Activated CD8-positive, alpha-beta T cell treated with anti-CD3 and anti-CD28 coated beads, Interleukin-2, amount 10 ng/mL, durations not matched to agents 7 days and 5 days (primary cell): ENCODE measurements at places on chromosomes 7 and 10. TPM values are rescaled to one million over a fixed set of nuclear protein-coding genes. Genes with fewer than 3 reads are reported as not detected.

- DNase-seq, result peak; percentile 32
- peak overlapping the region; percentile 73 for H3K27ac ChIP-seq
- no peaks in the 10 kb centered on the region for H3K27me3 ChIP-seq
- H3K4me3 ChIP-seq, result no peak overlapping the region
- H3K4me1 ChIP-seq, result peaks cover 54% of the 10 kb centered on the region
These were observed 5.2 kb downstream of the FAM133B start for GRCh38 chr7:92584953-92585352.

- no peaks in the 10 kb centered on the region for H3K36me3 ChIP-seq
- no peaks in the 10 kb centered on the region for H3K4me1 ChIP-seq
- H3K27me3 ChIP-seq, result no peaks in the 10 kb centered on the region
- DNase-seq, result no peak
These were observed 54.3 kb downstream of the INSYN2A start for GRCh38 chr10:127142136-127142535.

- H3K4me3 ChIP-seq, result no peak overlapping the region
- DNase-seq, result no peak
- peaks cover 32% of the 10 kb centered on the region for H3K36me3 ChIP-seq
These were observed 70.6 kb downstream of the MLLT10 start for GRCh38 chr10:21604651-21605050.

The PFKP gene
- total RNA-seq, result 233 TPM

DNA sequence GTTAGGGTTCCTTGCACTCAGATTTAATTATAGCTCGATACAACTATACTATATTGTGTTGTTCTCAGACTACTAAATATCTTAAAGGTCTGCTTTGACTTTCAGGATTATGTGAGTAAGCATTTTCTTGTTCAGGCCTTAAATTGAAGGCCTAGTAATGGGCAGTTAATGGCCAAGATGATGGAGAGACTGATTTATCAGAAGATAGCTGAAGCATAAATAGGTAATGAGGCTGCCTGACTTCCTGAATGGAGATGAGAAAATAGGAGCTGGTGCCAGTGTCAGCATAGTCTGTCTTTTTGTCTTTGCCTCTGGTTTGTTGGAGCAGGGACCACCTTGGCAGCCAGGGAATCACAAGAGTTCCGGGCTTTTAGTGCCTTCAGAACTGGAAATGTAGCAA, 32.2 kb downstream of the ADAM22 start:
- no peak for DNase-seq
- H3K4me3 ChIP-seq, result no peak overlapping the region
- H3K36me3 ChIP-seq, result no peaks in the 10 kb centered on the region
- no peaks in the 10 kb centered on the region for H3K27me3 ChIP-seq
- H3K4me1 ChIP-seq, result no peaks in the 10 kb centered on the region

DNA sequence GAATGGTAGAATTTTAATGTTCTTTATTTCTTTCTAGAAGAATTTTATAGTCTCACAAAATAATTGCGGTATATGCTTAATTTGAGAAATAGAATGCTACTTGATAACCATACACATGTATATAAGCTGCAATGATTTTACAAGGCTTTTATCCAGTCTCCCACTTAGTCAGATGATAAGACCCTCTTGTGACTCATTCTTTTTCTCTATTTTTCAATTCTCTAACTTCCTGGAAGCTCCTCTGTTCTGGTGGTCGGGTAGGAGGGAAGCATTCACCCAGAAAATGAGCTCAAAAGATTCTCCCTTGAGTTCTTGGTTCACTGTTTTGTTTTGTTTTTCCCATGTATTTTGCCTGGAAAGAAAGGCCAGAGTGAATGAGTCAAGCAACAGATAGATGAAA, 546.6 kb downstream of the INHBA start:
- H3K27ac ChIP-seq, result no peak overlapping the region
- no peaks in the 10 kb centered on the region for H3K36me3 ChIP-seq
- H3K27me3 ChIP-seq, result no peaks in the 10 kb centered on the region
- H3K4me1 ChIP-seq, result no peaks in the 10 kb centered on the region

DNA sequence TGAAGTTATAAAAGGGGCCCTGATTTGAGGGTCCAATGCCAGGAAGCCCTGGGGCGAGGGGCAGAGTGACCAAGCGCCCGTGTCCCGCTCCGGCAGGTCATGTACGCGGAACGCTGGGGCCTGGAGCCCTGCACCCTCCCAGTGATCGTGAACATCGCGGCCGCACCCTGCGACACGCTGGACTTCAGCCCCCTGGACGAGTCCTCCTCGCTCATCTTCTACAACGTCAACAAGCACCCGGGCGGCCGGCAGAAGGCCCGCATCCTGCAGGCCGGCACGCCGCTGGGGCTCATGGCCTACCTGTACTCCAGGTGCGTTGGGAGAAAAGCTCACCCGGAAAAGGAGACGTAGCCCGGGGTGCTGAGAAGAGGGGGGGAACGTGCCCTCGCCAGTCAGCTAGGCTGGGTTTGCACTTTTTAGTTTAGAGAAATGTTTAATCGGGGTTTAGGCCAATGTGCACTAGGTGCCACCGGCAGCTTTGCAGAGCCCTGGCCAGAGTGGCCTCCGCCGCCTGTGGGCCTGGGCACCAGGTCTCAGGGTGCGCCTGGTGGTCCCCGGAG, 22.9 kb upstream of the UTF1 start:
- H3K36me3 ChIP-seq, result no peaks in the 10 kb centered on the region
- DNase-seq, result no peak

- no peak for DNase-seq
- no peaks in the 10 kb centered on the region for H3K4me1 ChIP-seq
- peaks cover 5% of the 10 kb centered on the region for H3K27me3 ChIP-seq
- no peak overlapping the region for H3K4me3 ChIP-seq
- H3K36me3 ChIP-seq, result no peaks in the 10 kb centered on the region
These were observed 67.7 kb upstream of the TMEM72 start for GRCh38 chr10:44843484-44843883.

GRCh38 chr7:3893151-3893788, 592.2 kb downstream of the SDK1 start:
- H3K36me3 ChIP-seq, result no peaks in the 10 kb centered on the region
- no peak for DNase-seq
- H3K4me1 ChIP-seq, result no peaks in the 10 kb centered on the region
- no peak overlapping the region for H3K27ac ChIP-seq

DNA sequence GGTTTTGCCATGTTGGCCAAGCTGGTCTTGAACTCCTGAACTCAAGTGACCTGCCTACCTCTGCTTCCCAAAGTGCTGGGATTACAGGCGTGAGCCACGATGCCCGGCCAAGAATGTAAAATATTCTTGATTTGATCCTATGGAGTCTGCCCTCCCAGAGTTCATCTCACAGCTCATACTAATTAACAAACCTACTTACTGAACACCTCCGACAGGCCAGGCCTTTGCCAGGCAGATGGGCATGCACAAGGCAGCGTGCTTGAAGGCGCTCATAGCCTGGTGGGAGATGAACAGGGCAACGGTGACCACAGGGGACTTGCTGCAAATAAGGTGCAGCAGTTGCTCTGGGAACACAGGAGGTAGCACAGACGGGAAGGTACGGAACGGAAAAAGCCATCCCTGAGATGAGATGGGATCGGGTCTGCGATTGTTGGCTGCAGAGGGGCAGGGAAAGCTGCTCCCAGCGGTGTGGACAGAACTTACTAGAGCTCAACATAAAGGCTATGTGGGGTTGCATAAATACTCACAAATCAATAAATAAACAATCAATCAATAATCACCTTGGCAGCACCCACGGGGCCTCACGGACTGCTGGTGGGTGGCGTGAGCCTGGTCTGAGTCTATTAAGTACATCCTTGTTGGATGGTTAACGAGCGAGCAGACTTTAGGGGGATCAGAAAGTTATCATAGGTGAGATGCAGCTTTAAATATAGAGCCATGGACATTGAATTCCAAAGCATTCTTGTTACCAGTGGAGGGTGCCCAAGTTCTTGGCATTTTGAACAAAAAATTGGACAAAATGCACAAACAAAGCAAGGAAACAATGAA, 4.7 kb downstream of the ACBD7 start:
- peaks cover 3% of the 10 kb centered on the region for H3K4me1 ChIP-seq
- H3K4me3 ChIP-seq, result peak overlapping the region; percentile 15
- no peak for DNase-seq
- peaks cover 2% of the 10 kb centered on the region for H3K27me3 ChIP-seq

The SDK1 gene
- 0.03 TPM for total RNA-seq

GRCh38 chr7:87398446-87398845, 53.0 kb downstream of the CROT start:
- no peak overlapping the region for H3K27ac ChIP-seq
- H3K4me3 ChIP-seq, result no peak overlapping the region
- DNase-seq, result no peak
- no peaks in the 10 kb centered on the region for H3K4me1 ChIP-seq
- H3K36me3 ChIP-seq, result peaks cover 17% of the 10 kb centered on the region

DNA sequence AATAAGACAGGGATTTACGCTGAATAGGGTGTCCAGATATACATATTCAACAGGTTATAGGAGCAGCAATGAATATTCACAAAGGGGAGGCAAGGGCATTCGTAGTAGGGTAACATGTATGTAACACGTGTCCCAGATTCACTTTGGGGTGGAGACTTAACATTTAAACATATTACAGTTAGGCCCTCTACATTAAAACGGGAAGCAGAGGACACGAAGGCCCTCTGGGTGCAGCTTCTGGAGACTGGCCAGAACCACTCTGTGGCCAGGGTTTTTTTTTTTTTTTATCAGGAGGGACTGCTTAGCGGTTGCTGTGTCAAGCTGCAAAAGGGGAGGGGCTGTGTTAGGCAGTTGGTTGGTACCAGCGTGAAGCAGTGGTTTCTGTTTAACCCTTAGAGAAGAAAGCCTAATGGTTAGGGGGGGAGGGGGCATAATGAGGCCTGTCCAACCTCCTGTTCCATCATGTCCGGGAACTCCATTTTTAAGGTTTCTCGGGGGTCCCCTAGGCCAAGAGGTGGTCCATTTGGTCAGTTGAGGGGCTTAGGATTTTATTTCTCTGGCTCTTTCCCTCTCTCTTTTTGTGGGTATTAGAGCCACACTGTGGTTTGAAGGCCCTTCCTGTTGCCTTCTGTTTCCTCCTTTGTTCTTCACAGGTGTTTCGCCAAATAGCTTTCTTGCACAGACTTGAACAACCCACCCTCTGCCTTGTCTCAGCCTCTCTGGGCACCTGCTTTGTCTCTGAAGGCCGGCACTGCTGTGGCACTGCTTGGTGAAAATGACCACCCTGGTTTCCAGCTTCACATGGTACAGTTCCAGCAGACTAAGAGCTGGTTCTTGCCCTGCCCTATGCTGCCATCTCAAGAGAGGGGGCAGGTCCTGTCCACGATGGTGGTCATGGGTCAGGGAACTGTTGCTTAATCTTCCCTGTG, 26.4 kb downstream of the PRF1 start:
- DNase-seq, result peak; percentile 70
- H3K36me3 ChIP-seq, result no peaks in the 10 kb centered on the region
- peak overlapping the region; percentile 78 for H3K27ac ChIP-seq
- no peaks in the 10 kb centered on the region for H3K27me3 ChIP-seq
- H3K4me3 ChIP-seq, result peak overlapping the region; percentile 39

- H3K4me3 ChIP-seq, result no peak overlapping the region
- no peaks in the 10 kb centered on the region for H3K36me3 ChIP-seq
- no peaks in the 10 kb centered on the region for H3K27me3 ChIP-seq
- no peak for DNase-seq
- H3K27ac ChIP-seq, result no peak overlapping the region
- no peaks in the 10 kb centered on the region for H3K4me1 ChIP-seq
These were observed 447.4 kb downstream of the GRM8 start for GRCh38 chr7:126805351-126805750.

DNA sequence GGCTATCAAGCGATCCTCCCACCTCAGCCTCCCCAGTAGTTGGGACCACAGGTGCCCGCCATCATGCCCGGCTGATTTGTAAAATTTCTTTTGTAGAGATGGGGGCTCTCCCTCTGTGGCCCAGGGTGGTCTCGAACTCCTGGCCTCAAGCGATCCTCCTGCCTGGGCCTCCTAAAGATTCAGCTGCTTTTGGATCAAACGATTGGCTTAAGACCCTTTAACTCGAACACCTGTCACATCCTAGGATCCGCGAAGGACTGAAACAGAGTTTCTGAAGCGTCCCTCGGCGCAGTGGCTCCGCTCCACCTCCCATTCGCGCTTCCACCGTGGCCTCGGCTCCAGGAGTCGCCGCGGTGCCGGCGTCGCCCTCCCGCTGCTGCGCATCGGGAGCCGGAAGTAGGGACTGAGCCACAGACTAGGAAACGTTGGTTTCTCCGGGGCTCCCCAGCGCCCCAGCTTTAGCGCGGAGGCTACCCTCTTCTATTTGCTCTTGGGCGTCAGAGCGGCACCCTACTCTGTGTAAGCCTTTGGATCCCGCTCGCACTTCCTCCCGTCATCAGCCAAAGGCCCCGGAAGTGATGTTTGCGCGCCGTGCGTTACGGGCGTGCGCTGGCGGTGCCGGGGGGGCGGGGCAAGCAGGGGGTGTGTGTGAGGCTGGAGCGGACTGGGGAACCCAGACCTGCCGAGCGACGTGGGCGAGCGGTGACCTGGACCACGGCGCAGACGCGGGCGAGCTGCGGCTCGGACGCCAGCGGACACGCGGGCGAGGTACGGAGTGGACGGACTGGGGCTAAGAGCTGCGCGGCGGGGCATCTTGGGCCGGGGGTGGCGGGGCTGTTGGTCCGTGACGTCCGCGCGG, 53.0 kb downstream of the KCTD7 start:
- peak overlapping the region; percentile 89 for H3K4me3 ChIP-seq
- peak; percentile 96 for DNase-seq
- no peaks in the 10 kb centered on the region for H3K27me3 ChIP-seq
- H3K36me3 ChIP-seq, result peaks cover 7% of the 10 kb centered on the region
- peaks cover 24% of the 10 kb centered on the region for H3K4me1 ChIP-seq

GRCh38 chr7:85659364-85659763, 472.5 kb upstream of the SEMA3D start:
- no peak for DNase-seq
- H3K4me3 ChIP-seq, result no peak overlapping the region
- no peaks in the 10 kb centered on the region for H3K4me1 ChIP-seq
- no peak overlapping the region for H3K27ac ChIP-seq
- H3K27me3 ChIP-seq, result no peaks in the 10 kb centered on the region

- H3K27me3 ChIP-seq, result no peaks in the 10 kb centered on the region
- H3K27ac ChIP-seq, result no peak overlapping the region
- H3K4me3 ChIP-seq, result no peak overlapping the region
These were observed 60.4 kb upstream of the CACNB2 start for GRCh38 chr10:18079665-18080295.

The TRPV6 gene
- not detected for total RNA-seq

DNA sequence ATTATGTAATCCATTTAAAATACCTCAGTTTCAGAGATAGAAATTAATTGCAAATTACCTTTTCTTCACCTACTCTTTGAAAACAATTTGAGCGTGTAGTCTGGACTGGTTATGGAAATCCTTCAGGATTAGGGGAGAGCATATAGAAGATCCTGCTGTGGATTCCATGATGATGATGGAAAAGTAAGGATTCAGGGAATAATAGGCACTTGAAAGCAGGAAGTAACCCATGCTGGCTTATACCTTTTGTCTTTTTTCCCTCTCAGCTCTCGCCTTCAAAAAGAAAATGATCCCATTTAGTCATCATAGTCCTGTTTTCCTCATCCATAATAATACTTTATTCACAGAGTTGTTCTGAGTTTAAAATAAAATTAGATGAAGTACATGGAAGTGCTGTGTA, 4.4 kb downstream of the HBP1 start:
- peaks cover 38% of the 10 kb centered on the region for H3K4me1 ChIP-seq
- peak overlapping the region; percentile 26 for H3K4me3 ChIP-seq
- no peaks in the 10 kb centered on the region for H3K27me3 ChIP-seq
- H3K36me3 ChIP-seq, result peaks cover 6% of the 10 kb centered on the region
- H3K27ac ChIP-seq, result peak overlapping the region; percentile 48

- no peaks in the 10 kb centered on the region for H3K4me1 ChIP-seq
- H3K27ac ChIP-seq, result no peak overlapping the region
- no peaks in the 10 kb centered on the region for H3K27me3 ChIP-seq
- H3K36me3 ChIP-seq, result no peaks in the 10 kb centered on the region
These were observed 69.8 kb downstream of the CTTNBP2 start for GRCh38 chr7:117803476-117803875.

The UPK3BL2 gene
- 27.1 TPM for total RNA-seq
